Left kidney (tissue), 8 donors: ENCODE measurements at places on chromosomes 6 and 20.

DNA sequence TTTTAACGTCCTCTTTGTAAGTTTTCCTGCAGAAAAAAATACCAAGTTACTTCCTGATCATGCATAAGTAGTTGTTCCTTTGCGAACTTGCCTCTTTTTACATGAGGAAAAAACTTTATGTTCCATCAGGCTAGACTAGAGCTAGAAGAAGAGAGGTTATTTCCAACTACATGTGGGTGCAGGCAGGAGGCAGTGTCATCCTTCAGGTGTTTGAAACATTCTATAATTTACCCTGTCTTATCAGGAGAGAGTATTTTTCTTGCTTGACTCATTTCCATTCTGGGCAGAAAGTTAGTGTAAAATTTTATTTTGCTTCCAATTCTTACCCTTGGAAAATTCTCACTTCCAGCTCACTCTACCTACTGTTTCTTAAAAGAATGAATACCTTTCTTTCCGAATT lies 28.5 kb upstream of the EPHA7 start:
- no peak for DNase-seq

DNA sequence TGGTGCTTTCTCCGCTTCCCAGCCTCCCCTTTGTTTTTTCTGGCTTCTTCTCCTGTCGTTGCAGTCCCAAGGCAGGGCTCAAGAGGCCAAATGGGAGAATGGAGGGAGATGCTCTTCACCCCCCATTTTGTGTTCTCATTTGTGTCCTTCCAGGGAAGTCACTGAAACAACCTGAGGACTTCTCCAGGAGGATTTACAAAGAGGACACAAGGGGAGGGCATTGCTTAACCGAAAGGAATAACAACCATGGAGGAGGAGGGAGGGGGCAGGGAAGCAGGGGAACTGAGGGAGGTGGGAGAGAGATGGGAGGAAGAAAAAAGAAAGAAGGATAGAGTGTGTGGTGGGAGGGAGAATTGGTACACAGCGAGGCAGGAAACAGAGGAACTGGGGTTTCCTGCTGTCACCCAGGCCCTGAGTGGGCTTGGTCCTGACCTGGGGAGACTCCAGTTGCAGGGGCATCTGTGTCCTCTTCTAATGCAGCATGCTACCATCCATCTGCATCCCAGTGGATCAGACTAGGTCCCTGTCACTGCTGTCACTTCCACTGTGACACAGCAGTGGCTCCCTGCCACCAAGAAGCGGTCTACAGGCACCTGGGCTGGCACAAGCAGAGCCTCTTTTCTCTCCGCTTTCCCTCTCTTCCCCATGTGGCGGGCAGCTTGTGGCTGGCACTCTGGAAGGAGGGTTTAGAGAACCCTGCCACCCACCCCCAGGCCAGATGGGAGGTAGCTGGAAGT lies 17.1 kb upstream of the MLN start:
- DNase-seq, result no peak

- DNase-seq, result no peak
Observed at GRCh38 chr6:48113130-48113529, 2.1 kb upstream of the PTCHD4 start.

DNA sequence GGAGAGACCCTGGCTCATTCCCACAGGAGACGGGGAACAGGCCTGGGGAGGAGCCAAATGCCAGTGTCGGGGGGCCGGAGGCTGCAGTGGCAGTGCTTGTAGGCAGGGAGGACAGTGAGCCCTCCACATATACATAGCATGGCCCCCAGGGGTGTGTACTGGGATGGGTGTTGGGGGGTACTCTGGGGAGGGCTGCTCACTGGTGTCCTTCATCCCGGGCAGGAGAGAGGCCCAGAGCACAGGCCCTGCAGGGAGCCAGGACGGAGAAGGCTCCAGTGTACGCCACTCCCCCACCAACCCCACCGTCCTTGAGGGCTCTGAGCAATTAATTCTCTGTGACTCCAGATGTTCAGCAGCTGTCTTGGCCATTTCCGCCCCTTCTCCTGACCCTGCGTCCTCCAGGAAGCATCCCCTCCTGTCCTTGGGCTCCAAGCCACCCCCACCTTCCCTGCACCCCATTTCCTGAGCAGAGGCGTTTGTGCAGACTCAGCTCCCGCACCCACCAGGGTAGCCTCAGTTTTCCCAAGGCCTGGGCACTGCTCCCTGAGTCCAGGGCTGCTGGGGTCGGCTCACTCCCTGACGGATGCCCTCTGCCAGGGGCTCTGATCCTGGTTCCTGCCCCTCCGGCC lies 3.4 kb upstream of the ABHD16B start:
- DNase-seq, result no peak

GRCh38 chr6:111845441-111845871 lies 27.8 kb downstream of the FYN start:
- DNase-seq, result no peak

GRCh38 chr6:136424901-136425300 lies 125.3 kb downstream of the MAP7 start:
- no peak for DNase-seq
